ENCODE measurements at places on chromosomes 7 and 10.

DNA sequence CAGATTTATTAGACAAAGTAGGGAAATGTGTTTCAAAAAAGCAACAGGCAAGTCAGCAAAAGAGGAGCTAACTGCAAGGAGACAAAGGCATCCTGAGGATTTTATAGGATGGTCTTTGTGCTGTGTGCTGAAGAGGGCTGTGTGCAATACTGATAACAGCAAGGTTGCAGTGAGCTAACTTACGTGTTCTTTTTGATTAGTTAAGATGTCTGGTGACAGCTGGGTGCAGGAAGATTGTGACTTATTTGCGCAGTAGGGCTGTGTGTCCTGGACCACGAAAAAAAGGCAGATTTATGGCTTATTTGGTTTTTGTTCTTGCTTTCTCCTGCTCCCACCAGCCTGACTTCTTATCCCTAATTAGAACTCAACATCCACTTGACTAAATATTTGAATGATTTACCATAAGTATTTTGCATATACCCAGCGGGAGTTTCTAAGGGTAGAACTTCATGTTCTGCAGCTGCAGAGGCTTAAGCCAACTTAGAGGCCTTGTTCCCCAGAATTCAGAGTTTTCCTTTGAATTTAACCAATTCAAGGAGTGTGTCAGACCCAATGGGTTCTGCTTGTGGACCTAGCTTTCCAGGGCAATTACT is 119.0 kb downstream of the ANKRD26 start:
- no peak for DNase-seq

- no peak for DNase-seq
Observed at GRCh38 chr10:113515601-113516000, 37.3 kb upstream of the HABP2 start.

GRCh38 chr7:132655131-132655727 is 79.0 kb upstream of the PLXNA4 start:
- DNase-seq: no peak

GRCh38 chr7:124284937-124285336 is 252.1 kb upstream of the TMEM229A start:
- no peak for DNase-seq

DNA sequence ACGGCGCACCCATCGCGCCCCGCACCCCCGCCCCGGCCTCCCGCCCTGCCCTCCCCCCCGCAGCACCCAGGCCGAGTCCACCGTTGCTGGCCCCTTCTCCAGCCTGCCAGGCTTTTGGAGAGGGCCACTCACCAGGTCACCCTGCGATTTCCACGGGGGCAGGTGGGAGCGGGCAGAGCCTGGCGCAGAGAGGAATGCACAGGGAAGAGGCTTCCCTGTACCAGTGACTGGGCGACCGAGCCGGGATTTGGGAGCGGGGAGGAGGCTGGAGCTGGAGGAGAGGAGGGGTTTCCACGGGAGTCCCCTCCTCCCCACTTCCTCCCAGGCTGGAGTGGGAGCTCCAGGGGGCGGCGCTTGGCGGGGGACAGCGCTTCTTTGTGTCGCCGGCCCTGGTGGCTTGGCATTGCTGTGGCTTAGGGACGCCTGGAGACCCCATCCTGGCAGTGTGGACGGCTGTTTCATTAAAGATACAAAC is 19.3 kb downstream of the TCAF1 start:
- DNase-seq: no peak

All from HT-29 (cell line).